ENCODE measurements at places on chromosomes 5 and 9.
A peak's percentile ranks its signal among the peaks of the same experiment; 100 is the strongest.

- no peak for DNase-seq
These were observed 31.3 kb upstream of the COL15A1 start for GRCh38 chr9:98912450-98912849.

- no peak for DNase-seq
These were observed 2.5 kb downstream of the EGFL7 start for GRCh38 chr9:136665111-136665703.

DNA sequence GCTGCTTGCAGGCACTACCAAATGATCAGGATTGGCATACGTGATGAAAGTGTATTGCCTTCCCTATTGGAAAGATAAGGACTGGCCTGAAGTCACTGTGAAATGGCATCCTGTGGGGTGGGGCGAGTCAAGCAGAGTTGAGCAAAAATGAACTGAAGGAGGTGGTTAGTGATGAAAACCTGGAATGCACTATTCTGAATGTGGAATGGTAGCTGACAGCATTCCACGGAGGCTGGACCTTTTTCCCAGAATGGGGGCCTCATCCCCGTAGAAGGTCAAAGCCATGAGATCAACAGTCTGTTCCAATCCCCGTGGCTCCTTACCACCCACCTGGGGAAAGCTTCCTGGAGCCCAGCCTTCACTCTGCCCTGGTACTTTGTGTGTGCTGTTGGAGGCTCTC is 37.7 kb downstream of the ASS1 start:
- DNase-seq: no peak

DNA sequence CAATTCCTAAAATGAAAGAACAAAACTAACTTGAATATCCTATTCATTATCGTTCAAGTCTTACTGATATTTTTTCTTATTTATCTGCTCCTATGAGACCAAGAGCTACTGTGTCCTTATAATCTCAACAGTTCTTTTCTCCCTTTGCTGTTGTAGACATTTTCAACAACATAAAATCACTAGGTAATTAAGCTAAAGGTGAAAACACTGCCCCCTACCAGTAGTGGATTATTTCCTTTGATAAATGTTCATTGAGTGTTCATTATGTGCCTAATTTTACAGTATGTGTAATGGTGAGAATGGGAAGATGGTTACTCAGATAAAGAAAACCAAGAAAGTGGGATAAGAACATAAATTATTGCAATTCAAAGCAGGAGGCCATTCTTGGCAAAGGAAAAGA is 41.4 kb upstream of the PAPPA start:
- no peak for DNase-seq

- peak; percentile 3 for DNase-seq
These were observed 576.3 kb downstream of the PDE4D start for GRCh38 chr5:59317023-59317773.

- no peak for DNase-seq
These were observed 52.4 kb downstream of the MRPS27 start for GRCh38 chr5:72267685-72268084.

DNA sequence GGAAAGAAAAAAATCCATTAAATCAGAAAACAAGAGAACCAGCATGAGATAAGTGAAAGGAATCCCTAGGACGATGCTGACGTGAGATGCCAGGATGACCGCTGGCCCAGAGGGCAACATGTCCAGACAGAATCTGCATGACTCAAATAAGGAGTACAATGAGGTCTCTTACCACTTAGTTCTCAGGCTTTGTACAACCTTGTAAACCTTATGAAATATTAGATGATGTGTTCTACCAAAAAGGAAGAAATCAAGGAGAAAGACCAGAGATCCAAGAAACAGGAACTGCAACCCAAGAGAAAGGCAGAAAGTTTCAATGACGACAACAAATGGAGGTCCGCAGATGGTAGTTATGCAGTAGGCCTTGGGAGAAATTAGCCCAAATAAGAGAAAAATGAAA is 2.8 kb upstream of the GPR150 start:
- no peak for DNase-seq

DNA sequence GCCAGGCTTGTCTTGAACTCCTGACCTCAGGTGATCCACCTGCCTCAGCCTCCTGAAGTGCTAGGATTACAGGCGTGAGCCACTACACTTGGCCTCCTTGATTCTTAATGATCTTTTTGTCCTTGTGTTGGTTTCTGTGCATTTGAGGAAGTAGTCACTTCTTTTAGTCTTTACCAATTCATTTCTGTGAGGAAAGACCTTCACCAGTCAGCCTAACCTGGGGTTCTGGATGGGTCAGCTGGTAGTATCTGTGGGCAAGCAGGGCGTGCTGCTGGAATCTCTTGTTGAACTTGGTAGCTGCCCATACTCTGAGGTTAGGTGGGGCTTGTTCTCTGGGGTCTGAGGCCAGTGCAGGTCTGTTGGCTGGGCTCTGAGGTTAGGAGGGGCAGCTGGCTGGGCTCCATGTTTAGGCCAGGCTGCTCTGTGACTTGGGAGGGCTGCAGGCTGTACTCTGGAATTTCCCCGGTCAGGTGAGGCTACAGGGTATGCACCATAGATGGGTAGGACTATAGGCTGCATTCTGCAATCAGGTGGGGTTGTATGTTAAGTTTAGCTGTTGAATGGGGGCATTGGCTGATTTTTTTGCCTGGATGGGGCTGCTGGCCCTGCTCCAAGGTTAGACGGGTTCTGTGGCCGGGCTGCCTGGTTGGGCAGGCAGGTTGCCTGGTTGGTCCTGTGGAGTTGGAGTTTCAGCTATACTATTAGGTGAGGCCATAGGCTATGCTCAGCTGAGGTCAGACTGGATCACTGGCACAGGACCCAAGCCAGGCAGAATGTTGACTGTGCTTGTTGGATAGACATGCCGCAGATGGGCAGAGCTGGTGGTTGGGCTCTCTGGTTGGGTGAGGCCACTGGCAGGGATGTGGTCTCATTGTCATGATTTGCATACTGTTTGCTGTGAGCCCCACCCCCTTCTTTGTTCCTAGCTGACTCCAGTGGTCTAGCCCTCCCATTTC is 19.2 kb downstream of the UBAP1 start:
- peak; percentile 59 for DNase-seq

DNA sequence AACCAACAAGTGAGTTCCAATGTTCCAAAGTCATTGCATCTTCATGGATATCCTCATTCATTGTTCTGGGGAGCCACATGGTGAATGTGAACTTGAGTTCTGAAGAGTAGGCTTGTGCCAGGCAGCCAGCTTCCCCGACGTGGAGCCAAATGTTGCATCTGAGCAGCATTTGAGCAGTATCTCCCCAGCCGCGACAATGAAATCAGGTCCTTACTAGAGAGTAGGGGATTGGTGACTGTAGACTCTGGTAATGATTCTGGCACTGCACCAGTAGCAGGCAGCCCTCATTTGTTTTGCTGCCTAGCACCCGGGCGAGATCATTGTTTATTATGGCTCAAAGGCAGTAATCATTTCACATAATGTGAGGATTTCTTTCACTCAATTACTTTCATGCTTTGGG is 451.4 kb upstream of the C9orf72 start:
- no peak for DNase-seq

DNA sequence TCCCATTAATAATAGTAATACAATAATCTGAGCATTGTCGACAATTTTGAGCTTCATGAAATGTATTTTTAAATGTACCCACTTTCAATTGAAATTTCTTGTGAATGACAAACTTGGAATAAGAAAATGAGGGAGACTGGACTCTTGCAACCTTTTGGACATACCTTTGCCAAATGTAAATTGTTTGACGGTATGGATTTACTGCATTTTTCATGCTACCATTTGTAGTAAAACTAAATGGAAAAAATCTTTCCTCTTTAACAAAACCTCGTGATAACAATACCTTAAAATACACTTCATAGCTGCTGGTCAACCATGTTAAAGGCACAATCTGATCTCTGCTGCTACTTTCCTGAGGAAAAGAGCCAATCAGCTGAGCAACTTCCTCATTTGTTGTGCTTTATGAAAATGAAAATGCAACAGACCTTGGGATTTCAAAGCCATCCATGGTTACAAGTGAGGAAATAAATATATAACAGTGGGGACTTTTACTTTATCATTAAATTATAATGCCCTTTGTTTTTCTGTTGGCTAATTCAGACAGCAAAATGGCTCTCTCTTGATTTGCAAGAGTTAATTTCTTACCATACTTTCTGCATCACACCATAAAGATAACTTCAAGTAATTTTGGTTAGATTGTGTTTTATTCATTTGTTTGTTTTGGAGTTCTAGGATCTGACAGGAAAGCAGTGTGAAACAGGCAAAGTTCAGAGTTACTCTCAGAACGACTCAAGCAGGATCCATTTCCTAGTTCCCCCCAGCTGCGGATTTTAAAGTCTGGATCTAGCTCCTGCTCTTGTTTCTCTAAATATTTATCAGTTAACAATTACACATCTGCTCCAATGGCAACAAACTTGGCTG is 1.1 kb downstream of the ALDH1A1 start:
- DNase-seq: no peak

DNA sequence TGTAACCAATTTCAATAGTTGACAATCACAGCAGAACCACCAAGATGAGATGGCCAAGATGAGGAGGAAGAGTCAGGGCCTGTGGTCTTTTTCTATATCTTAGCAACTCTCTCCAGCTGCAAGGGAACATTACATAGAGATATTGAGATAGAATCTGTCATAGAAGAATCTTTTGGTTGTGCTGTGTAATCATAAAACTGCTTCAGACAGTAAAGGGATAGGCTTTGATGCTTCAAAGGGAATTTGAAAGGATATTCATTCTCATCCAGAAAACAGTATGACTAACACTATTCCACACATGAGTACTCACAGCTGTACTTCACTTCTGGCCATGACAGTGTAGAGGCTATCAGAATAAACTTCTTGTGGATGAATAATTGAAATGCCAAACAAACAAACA is 145.9 kb downstream of the YIPF5 start:
- no peak for DNase-seq

GRCh38 chr5:124034963-124035362 is 523.0 kb downstream of the CSNK1G3 start:
- DNase-seq: no peak

GRCh38 chr9:121718501-121718900 is 67.1 kb downstream of the DAB2IP start:
- no peak for DNase-seq

DNA sequence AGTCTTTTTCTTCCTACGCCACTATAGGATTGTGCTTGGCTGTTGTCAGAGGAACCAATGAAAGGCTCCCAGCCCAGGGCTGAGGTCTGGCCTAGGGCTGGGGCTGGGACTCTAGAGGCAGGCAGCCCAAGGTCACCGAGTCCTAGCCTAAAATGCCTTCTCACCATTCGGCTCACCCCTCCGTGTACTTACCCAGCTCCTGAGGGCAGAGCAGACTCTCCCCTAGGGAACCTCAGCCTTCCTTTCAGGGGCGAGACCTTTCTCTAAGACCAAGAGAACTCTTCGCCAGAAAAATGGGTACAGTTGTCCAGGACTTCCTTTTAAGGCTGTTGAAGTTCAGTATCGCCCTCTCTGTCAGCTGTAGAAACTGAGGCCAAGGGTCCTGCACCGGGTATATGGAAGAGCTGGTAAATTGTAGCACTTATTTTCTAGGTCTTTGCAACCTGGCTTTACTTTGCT is 1.7 kb upstream of the SPRY4 start:
- no peak for DNase-seq

- DNase-seq: no peak
These were observed 66.2 kb downstream of the SMC5 start for GRCh38 chr9:70324963-70325362.

- DNase-seq: no peak
These were observed 564 bp downstream of the SLC25A25 start for GRCh38 chr9:128068386-128069205.

- no peak for DNase-seq
These were observed 96.9 kb downstream of the DENND1A start for GRCh38 chr9:123832858-123833650.

DNA sequence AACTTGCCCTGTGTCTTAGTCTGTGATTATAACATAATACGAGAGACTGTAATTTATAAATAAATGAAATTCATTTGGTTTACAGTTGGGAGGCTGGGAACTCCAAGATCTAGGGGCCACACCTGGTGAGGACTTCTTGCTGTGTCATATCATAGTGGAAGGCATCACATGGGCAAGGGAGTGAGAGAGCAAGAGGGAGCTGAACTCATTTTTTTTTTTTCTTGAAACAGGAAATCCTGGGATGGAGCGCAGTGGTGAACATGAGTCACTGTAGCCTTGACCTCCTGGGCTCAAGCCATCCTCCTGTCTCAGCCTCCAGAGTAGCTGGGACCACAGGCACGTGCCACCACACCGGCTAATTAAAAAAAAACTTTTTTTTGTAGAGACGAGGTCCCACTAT is 7.2 kb downstream of the MLANA start:
- no peak for DNase-seq

GRCh38 chr5:165185716-165186115 is 1680.3 kb downstream of the MAT2B start:
- no peak for DNase-seq

DNA sequence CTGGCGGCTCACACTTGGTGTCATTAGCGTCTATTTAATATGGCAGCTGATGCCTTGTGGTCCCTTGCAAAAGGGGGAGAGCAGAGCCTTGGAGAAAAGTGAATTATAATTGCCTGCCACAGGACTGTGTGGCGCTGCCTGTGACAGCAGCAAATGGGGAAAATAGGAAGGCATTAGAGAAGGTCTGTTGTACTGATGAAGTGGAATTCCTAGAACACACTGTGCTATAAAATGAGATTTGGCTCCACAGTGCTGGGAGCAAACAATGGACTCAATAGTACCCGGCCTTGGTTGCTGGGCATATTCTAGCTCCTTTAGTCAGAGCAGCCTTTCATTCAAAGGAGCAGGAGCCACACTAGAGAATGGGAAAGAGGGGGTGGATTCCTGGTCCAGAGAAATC is 21.3 kb downstream of the SEMA6A start:
- no peak for DNase-seq

GRCh38 chr5:67350618-67351201 is 154.1 kb upstream of the CD180 start:
- no peak for DNase-seq

- peak; percentile 68 for DNase-seq
These were observed 53.7 kb downstream of the PAX5 start for GRCh38 chr9:36980148-36980974.

- DNase-seq: no peak
These were observed 274.7 kb downstream of the FBXL7 start for GRCh38 chr5:15774632-15775031.

GRCh38 chr9:22483528-22484070 is 37.0 kb downstream of the DMRTA1 start:
- peak; percentile 75 for DNase-seq
